Activated gamma-delta T cell treated with Interleukin-2 at 50 U/mL for 16 hours (primary cell): ENCODE measurements at places on chromosomes 6 and 20.

DNA sequence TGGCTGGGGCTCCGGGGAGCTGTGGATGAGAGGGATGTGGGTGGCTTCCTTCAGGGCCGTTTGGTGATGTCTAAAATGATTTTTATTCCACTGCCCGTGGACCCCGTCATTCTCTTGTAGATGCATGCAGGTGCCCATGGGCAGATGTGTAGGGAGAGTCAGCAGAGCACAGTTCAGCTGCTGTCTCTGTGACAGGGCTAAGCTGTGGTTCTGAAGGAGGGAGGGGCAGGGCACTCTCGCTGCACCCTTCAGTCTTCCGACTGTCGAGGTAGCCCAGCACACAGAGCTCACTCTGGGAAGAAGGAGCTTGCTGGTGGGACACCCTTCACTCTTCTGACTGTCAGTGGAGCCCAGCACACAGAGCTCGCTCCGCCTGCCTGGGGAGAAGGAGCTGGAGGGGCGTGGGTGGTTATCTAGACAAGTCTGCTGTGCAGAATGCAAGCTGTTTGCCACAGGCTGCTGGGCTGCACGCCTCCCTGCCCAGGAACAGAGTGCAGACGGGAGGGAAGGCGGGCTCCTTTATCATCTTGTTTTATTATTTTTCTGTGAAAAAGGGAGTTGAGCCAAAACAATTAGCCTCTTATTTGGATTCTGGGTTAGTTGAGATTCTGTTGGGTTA is 28.4 kb upstream of the ADRM1 start:
- no peak for DNase-seq

DNA sequence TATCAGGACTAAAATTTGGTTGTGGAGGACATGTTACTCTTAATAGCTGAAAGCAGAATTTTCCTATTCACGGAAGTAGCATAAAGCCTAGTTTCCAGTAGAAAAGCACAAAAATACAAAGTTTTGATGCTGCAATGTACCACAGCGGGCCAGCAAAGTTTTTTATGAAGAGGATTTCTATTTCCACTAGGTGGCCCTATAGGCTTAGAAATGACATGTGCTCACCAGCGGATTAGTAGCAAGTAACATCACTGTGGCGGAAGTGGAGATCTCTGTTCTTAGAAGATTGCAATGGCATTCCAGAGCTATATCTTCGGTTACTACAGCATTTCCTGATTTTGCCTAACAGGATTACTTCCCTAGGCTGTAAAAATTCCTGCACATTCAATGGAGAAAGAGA is 1219.0 kb upstream of the EYS start:
- DNase-seq = no peak

DNA sequence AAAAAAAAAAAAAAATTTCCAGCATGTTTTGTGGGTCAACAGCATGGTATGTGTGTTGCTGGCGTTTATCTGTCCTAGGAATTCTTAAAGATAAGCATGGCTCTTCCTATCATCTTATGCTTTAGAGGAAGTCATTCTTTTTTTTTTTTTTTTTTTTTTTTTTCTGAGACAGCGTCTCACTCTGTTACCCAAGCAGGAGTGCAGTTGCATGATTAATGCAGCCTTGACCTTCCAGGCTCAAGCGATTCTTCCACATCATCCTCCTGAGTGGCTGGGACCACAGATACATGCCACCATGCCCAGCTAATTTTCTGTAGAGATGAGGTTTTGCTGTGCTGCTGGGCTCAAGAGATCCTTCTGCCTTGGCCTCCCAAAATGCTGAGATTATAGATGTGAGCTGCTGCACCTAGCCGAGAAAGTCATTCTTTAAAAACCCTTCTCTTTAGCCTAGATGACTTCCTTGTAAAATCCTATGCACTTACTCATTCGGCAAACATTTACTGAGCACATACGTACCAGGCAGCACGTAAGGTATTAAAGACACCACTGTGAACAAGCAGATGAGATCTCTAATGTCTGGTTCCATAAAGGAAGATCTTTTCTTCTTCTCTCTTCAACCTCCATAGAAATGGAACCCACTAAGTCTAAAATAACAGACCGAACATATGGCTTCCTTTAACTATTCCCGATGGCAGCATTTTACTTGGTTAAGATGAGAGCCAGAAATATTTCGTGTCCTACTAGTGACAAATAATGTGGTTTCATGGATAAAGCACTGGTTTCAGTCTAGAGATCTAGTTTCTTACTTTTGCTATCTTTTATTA is 122.4 kb downstream of the RIN2 start:
- DNase-seq = no peak

GRCh38 chr6:3987053-3987452 is 91.9 kb downstream of the FAM217A start:
- DNase-seq = no peak

- no peak for DNase-seq
These were observed 461.1 kb downstream of the MMUT start for GRCh38 chr6:49001856-49002541.

- DNase-seq = no peak
These were observed 35.1 kb upstream of the PCMTD2 start for GRCh38 chr20:64220420-64220819.

GRCh38 chr20:1757072-1757471 is 99.5 kb upstream of the SIRPG start:
- DNase-seq = no peak

DNA sequence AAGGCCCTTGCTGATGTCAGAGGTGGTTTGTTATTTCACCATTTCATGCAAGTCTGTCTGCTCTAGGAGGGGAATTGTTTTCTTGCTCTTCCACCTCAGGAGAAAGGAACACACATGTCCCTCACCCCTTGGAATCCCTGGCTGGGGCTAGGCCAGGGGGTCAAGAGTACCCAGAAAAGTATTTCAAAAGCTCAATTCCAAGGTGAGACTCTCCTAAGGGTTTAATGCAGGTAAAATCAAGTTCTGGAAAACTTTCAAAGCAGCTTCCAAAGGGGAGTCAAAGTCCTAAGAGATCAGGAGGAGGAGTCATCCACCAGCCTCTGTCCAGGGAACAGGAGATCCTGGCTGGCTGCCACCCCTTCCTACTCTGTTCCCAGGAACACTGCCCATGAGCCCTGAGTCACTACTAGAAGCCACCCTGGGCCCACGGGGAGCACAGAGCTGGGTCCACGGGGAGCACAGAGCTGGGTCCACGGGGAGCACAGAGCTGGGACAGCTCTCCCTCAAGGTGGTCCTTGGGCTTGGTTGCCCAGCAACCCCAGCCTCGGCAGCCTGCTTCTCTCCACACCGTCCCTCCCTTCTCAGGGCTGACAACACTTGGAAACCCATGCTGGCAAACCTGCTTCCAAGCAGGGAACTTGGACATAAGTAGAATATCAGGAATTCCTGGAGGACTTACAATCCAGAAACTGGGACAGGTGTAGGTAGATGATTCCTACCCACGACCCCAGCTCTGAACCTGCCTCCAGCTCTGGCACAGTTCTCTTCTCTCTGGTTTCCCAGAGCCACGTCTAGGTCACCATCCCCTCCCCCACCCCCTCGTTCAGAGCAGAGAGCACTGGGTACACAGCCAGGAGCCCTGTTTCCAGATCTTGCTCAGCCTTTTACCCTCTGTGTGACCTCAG is 35.3 kb upstream of the CDKN1A start:
- no peak for DNase-seq

DNA sequence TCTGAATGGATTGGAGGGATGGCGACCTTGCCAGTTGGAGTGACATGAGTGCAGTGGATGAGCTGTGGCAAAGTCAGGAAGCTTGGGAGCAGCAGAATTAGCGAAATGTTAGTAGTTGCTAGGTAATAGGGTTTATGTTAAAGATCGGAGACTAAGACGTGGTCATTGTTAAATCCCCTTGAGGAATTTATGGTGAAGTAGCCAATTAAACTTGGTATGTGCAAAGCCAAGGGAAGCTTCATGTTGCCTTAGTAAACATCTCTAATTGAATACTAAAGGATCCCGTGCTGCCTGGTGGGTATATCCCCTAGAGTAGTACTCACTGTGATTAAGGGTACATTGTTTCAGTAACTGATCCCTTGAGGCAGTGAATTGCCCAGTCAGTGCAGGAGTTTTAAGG is 106.0 kb downstream of the PRIM2 start:
- DNase-seq = no peak

- no peak for DNase-seq
These were observed 1.7 kb upstream of the ZKSCAN8 start for GRCh38 chr6:28139860-28140543.

DNA sequence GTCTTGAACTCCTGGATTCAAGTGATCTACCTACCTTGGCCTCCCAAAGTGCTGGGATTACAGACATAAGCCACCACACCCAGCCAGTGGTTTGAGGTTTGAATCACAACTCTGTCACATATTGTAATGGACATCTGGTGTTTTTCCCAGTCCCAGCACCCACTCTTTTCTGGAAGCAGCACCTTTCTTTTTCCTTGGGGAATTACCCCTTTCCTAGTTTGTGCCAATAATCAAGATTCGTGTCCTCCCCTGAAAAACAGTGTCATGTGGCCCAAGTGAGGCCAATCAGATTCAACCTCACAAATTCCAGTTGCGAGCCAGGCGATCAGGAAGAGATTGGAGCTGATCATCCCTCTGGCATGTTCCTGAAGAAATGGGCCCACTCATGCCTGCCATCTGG is 71.7 kb upstream of the SGK1 start:
- DNase-seq = no peak

GRCh38 chr6:6943421-6943820 is 164.3 kb upstream of the RREB1 start:
- DNase-seq = no peak

GRCh38 chr6:28251661-28252008 is 434 bp downstream of the ZKSCAN4 start:
- DNase-seq = peak; percentile 27

DNA sequence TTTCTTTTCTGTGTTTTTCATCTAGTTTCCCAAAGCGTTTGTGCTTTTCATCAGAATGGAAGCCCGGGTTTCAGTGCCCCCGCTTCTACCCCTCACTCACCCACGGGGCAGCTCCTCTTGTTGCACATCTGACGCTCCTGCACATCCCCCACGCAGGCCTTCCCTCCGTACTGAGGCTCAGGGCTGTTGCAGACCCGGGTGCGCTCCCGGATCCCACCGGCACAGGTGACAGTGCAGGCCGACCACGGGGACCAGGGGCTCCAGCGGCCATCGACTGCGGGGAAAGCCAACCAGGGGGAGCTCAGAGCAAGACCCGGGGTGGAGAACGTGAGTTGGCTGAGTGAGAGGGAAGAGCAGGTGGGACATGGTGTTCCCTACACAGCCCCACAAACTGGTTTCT is 19.0 kb downstream of the THBS2 start:
- no peak for DNase-seq
